NCI-H446 treated with DMSO at 0.1 percent for 48 hours (cell line): ENCODE measurements at places on chromosomes 4 and X.

GRCh38 chr4:91298156-91298700, 1005.5 kb upstream of the GRID2 start:
- no peak for DNase-seq

DNA sequence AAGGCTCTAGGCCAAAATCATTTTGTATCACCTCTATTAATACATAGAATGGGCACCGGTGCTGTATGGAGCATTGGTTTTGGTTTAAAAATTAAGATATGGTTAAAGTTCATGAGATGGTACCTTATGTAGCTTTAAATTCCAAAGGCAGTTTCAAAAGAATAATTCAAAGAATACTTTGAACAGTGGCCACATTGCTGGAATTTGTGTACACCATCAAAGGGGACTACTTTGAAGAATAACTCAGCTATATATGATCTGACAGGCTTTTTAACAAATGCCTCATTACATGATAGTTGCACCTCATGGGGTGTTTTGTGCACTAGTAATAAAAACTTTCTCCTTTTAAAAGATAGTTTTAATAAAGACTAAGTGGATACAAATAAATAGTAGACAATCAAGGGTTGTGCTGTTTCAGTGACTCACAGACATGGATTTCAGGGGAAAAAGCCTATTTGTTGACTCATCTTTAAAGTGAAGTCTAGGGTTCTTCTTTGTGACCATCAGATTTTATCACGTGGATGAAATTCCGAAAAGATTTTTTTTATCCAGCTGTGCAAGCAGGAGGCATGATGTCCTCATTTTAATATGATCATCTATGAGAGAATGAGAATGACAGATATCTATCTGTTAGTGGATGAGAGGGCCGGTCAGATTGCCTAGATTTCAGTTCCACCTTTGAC, 12.8 kb downstream of the MTM1 start:
- no peak for DNase-seq

GRCh38 chr4:52368895-52369294, 290.2 kb downstream of the USP46 start:
- DNase-seq, result no peak

- no peak for DNase-seq
These were observed 19.9 kb downstream of the NSD2 start for GRCh38 chr4:1890979-1891570.

GRCh38 chr4:185536411-185536709, 1.1 kb upstream of the PDLIM3 start:
- DNase-seq, result no peak

DNA sequence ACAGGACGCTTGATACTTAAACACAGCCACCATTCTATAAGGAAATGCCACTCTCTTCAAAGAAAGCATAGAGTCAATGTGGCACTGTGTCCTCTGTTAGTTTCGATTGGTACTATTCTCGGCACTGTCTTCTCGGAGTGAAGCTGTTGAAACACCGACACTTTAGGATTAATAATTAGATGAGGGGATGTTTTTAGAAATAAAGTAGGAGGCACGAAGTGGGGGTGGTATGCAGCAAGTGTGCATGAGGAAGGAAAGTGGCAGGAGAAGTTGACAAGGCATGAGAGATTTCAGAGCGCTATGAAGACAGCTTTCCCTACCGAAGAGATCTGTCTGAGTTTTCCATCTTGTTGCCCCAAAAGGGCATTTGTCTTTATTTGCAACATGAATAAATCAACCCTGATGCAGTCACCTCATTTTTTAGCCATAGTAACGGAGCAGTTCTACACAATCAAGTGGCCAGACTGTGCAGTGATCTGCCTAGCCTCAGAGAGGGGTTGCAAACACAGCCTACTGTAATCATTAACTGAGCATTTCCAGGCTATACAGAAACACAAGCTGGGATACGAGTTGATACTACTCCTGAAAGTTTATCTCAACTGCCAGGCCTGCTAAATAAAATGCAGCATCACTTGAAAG, 8.3 kb downstream of the GPRIN3 start:
- DNase-seq, result no peak

GRCh38 chr4:1345903-1346780, 866 bp upstream of the UVSSA start:
- DNase-seq, result no peak

- no peak for DNase-seq
These were observed 93.6 kb downstream of the PDLIM5 start for GRCh38 chr4:94545296-94545695.
